ENCODE measurements at places on chromosomes 7 and 10.

DNA sequence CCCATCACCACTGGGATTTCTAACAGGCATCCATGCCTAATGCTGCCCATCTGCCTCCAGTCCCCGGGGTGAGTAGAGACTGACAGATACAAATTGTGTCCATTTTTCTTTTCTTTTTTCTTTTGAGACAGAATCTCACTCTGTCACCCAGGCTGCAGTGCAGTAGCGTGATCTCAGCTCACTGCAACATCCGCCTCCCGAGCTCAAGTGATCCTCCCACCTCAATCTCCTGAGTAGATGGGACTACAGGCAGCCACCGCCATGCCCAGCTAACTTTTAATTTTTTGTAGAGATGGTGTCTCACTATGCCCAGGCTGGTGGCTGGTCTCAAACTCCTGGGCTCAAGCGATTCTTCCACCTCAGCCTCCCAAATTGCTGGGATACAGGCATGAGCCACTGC is 7.6 kb upstream of the CPN1 start:
- DNase-seq, result no peak

- DNase-seq, result no peak
Measured at GRCh38 chr10:93417266-93417665, 64.9 kb downstream of the MYOF start.

- no peak for DNase-seq
Measured at GRCh38 chr10:115051216-115051615, 41.9 kb upstream of the ATRNL1 start.

DNA sequence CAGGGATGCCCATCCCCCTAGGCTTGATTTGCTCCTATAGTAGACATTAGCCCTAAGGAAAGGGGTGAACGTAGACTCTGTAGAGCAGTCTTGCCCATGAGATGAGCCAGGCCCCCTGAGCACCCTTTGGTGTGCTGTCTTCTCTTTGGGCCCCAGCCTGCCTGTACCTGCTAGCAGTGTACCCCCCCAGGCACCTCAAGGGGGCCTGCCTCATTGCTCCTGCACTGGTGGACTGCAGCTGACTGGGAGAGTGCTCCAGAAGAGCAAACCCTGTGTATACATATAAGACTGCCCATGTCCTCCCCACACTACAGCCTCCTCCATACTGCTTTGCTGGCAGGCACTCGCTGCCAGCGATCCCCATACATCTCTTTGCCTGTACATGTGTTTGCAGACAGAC is 206.7 kb downstream of the PCDH15 start:
- DNase-seq, result no peak

DNA sequence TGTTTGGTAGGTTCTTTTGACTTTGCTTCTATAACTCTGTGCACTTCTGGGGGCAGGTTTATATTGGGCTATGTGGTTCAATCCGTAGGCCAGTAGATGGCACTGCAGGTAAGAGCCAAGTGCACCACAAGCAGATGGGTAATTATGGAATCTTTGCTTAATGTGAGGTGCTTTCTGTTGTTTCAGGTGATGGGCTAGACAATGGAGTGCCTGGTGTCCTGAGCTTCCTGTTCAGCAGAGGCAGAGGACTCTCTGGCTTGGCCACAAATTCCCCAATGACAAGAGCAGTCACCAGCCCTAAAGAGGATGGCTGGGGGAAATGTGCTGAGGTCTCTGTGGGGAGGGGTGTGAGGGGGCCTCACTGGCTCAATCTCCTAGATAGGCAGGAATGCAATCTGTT is 455.0 kb downstream of the CCSER2 start:
- no peak for DNase-seq

GRCh38 chr7:125278318-125278717 is 348.7 kb upstream of the POT1 start:
- DNase-seq, result no peak

DNA sequence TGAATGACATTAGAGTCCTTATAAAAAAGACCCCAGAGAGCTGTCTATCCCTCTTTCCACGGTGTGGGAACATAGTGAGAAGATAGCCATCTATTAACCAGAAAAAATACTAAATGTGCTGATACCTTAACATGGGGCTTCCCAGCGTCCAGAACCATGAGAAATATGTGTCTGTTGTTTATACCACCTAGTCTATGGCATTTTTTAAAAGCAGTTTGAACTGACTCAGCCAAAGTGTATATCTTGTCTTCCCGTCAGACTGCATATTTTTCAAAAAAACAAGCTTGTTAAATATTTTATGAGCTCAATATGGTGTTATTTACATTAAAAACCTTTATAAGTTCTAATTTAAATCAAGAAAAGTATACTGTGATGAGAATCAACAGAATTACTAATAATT is 255.3 kb downstream of the HGF start:
- no peak for DNase-seq

DNA sequence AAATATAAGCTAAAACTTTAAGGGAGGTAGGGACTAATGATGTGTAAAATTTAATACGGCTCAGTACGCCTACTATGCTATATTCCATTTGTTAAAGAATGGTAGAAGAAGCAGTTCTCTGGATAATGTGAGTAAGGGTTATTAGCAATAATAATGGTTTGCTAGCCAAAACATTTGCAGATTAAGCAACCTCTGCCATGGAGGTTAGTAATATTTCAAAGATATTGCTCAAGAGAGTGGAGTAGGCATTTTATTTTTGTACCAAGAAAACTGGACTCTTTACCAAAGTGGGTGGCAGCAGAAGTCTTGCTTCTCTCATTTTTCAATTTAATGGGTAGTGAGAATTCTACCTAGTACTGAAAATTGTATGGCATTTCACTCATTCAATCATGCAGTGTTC is 158.9 kb upstream of the TMEM106B start:
- DNase-seq, result no peak

- DNase-seq, result no peak
Measured at GRCh38 chr10:8037941-8038894, 16.3 kb upstream of the GATA3 start.

DNA sequence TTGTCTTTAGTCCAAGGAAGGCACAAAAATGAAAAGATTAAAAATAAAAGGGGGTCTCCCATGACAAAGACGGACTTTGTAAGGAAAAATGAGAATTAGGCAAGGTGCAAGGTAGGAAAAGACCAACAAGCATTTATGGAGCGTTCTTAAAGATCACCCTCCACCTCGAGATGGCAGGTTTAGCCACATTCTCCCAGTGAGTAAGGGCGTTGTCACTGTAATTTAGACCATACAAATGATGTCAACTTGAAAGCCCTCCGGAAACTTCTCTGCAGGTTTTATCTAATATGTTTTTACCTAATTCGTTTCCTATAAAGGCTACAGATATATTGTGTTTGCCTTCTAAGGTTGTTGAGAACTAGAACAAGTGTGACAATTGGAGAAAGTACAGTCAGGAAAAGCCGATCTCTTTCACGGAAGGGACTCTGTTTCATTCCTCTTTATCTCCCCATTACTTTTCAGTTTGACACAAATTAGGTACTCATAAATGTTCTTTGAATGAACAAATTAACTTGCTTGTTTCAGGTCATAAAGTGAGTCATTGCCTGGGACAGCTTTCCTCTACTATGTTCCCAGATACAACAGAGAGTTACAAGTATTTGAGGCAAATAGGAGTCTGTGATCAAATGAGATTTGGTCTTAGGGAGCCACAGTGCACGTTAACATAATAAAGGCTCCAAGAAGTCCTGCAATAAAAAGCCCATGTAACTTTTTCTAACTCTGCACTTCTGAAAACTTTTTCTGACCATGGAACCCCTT is 102.6 kb upstream of the HABP2 start:
- no peak for DNase-seq

DNA sequence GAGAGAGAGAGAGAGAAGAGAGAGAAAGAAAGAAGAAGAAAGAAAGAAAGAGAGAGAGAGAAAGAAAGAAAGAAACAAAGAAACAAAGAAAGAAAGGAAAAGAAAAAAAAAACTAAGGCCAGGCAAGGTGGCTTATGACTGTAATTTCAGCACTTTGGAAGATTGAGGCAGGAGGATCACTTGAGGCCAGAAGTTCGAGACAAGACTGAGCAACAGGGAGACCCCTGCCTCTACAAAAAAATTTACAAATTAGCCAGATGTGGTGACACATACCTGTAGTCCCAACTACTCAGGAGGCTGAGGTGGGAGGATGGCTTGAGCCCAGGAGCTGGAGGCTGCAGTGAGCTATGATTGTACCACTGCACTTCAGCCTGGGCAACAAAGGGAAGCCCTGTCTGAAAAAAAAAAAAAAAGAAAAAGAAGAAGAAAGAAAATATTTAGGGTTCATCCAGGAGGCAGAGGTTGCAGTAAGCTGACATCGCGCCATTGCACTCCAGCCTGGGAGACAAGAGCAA is 2.8 kb downstream of the SERPINE1 start:
- no peak for DNase-seq

DNA sequence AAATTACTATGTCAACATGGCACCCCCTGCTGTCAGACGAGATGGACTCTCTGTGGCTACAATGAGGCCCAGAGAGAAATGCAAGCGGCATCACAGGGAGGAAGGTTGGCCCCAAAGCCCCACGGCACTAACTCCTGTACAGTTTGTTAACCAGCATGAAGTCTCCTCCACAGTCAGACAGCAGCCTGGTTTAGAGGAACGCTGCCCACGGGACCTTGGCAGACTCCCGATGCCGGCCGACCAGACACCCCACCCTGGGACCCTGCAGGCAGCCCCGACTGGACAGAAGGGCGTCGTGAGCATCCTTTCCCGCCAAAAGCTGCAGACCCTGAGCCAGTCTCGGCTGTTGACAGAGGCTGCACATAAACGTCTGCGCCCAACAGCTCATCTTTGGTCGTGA is 158.8 kb downstream of the DIP2C start:
- no peak for DNase-seq

DNA sequence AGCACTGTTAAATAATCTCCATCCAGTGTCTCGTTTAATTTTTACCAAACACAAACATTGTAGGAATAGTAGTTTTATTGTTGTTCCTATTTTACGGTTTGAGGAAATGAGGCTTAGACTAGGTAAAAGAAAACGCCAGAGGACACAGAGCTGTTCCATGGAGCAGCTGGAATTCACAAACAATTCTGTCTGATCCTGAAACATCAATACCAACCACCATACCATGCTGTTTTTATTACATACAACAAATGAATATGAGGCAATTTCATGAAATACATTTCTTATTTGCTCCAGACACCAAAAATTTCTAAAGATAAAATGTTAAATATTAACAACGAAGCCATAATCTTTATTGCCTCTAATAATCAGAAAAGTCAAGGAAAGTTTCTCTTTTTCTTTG is 9.4 kb downstream of the MALRD1 start:
- no peak for DNase-seq

- no peak for DNase-seq
Measured at GRCh38 chr7:30662431-30662939, 19.8 kb downstream of the CRHR2 start.

- no peak for DNase-seq
Measured at GRCh38 chr10:103855852-103856796, 748 bp upstream of the SH3PXD2A start.

GRCh38 chr10:34219753-34220548 is 595.1 kb downstream of the PARD3 start:
- DNase-seq, result no peak

DNA sequence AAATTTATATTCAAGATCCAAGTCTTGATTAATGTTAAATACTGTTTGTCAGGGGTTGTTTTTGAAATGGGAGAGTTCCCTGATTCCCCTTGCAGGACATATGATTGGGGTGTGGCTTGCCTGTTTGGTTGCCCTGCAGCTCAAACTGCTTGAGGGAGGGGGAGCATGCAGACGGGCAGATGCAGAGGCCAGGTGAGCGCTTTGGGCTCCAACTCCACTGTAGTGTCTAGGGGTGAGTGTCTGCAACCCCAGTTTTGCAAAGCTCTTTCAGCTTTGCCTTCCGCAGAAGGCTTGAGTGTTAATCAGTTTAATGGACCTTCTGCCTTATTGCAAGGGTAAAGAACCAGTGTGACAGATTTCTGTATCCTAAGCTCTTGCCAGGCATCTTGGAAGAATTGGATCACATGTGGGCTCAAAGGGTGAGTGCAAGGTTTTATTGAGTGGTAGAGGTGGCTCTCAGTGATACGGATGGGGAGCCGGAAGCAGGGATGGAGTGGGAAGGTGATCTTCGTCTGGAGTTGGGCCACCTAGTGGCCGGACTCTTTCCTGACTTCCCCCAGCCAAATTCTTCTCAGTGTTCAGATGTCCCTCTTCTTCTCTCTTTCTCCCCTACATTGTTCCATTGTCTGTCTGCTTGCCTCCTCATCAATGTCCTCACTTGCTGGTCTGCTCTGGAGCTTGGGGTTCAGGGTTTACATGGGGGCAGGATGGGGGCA is 479.7 kb downstream of the ATRNL1 start:
- no peak for DNase-seq

DNA sequence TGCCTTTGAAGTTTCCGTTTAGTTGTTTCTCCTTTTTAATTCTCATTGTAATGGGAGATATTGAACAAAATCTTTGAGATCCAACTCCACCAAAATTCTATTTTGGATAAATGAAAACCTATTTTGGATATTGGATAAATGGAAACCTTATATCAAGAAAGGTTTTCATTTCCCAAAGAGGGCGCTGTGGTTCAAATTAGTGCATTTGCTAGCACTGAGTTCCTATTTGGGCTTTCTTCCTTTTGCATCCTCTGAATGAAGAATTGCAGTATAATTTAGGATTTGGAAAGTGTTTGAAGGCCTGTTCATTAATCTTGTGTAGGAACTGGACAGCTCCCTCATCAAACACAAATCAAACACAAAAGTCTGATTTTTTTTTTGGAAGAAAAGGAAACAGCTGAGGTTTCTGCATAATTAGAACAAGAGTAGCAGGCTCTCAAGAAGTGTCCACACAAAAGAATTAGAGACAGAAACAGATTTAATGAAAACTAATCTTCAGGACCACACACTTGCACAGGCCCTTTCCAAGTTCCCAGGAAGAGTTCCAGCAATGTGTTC is 80.8 kb upstream of the KLF14 start:
- DNase-seq, result no peak

GRCh38 chr7:153433223-153433622 is 619.0 kb upstream of the DPP6 start:
- DNase-seq, result no peak

GRCh38 chr10:79068203-79068561 is 584 bp upstream of the ZMIZ1 start:
- no peak for DNase-seq

GRCh38 chr7:106418094-106418493 is 133.3 kb upstream of the NAMPT start:
- no peak for DNase-seq
